Stimulated activated CD4-positive, alpha-beta T cell treated with anti-CD3 and anti-CD28 coated beads, Interleukin-12 subunit alpha, Interleukin-12 subunit beta, amount 100 ng/mL, for 24 hours (primary cell): ENCODE measurements at places on chromosomes 5 and 9.

- no peak for DNase-seq
These were observed 19.5 kb downstream of the MAN2A1 start for GRCh38 chr5:109709225-109709624.

DNA sequence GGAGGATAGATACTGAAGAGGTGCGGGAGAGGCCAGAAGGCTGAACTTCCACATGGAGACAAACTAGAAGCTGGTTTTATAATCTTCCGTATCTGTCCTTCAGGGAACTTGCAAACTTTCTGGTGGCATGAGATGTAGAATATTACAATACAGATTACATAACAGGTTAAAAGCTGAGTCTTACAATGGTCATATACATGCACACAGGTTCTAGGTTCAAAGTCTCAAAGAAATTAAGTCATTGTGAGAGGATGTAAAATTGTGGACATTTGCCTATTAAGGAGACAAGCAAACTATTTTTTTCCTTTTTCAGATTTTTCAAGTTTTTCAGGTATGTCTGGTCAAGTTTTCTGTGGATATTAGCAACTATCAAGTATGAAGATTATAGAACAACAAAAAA lies 10.4 kb upstream of the ZSWIM6 start:
- no peak for DNase-seq

DNA sequence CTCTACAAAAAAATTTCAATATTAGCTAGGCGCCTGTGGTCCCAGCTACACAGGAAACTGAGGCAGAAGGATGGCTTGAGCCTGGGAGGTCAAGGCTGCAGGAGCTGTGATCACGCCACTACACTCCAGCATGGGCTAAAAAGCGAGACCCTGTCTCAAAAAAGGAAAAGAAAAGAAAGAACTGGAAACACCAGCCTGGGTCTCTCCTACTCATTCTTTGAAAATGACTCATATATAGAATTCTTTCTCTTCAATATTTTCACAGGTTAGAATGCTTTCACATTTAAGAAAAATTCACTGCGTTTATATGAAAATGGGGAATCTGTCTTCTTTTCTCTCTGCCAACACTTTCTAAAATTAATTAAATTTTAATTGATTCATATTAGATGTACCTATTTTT lies 115.6 kb downstream of the TRPM6 start:
- no peak for DNase-seq

- no peak for DNase-seq
These were observed 34.4 kb upstream of the EGFL7 start for GRCh38 chr9:136628268-136628667.

DNA sequence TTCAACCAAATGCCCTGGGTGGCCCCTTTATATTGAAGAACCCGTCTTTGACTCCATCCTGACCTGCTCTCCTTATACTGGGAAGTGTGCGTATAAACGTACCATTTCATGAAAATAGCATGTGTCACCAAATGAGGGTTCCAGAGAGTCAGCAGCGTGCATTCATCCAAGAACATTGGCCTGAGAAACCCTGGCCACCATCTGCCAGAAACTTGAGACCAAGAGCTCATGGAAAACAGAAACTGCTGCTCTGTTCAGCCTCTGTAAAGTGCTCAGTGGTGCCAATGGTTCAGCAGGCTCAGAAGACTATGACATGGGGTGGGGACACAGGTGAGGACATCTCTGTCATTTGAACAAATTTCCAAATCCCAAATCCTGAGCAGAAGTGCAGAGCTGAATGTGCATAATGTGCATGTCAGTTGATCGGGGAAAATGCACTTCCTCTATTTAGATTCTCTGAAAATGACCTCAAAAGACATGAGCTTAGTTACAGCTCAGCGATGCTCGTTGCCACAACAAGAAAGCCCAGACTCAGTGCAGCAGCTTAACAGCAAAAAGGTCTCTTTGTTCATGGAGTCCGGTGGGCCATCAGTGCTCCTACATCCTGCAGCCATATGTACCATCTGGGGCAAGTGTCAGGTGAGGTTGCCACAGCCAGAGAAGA lies 176.1 kb downstream of the ATPSCKMT start:
- DNase-seq: no peak

DNA sequence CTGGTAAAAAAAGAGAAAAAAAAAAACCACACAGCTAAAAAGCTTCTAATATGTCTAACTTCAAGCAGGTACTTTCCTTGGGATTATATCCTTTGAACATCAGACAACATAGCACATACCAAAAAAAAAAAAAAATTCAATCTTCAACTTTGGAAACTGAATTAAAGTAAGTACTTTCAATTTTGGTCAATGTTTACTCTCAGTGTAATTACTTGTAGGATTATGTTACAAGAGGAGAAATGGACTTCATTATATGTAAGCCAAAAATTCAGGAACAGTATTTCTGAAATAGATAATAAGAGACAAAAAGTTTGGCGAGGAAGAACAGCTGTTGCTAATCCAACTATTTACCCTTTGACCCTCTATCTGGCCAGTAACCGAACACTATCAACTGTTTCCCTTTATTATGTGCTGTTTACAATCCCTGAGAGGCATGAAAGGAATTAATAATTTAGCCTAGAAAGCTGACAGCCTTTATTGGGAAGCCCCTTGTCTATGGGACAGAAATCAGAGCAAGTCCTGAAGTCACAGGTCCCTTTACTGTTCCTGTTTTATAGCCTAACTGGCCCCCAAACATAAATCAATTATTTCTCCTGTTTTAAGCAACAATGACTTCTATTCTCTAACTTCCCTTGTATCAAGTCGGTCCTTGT lies 46.6 kb downstream of the NR6A1 start:
- no peak for DNase-seq

- DNase-seq: peak; percentile 39
These were observed 315.6 kb downstream of the MTRR start for GRCh38 chr5:8184455-8185063.
